CD4-positive, alpha-beta T cell (primary cell): ENCODE measurements at places on chromosomes 1 and 21.
A peak's percentile ranks its signal among the peaks of the same experiment; 100 is the strongest.

GRCh38 chr1:71015745-71016144 lies 31.9 kb downstream of the PTGER3 start:
- no peak for DNase-seq

GRCh38 chr1:61670016-61670415 lies 54.9 kb downstream of the TM2D1 start:
- DNase-seq: no peak

DNA sequence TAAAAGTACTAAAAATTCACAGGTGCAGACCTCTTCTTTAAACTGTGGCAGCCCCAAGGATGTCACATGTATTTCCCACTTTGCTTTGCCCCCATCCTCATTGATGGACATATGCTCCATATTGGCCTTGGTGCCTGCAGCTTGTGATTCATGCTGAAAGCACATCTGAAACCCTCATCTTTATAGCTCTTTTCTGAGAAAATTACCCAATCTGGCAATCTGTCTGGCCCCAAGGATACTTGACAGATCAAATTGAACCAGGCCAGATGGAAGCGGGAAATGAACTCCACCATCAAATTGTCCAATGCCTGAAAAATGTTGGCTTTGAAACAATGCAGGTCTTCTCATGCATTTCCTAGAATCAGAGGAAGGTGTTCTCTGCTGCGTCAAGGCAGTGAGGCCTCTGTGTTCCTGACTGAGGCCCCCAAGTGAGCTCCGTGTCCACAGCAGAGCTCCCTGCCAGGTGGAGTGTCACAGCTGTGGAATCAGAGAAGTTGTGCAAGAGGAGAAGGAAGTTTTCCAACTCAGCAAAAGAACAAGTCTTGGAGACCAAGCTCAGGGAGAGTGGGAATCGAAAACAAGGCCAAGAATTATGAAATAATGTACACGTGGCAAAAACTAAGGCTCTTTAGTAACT lies 323.7 kb downstream of the PLPP3 start:
- DNase-seq: no peak

- DNase-seq: peak; percentile 5
Observed at GRCh38 chr1:60133000-60133673, 59.6 kb upstream of the C1orf87 start.

- DNase-seq: no peak
Observed at GRCh38 chr1:236774926-236775325, 20.2 kb upstream of the MTR start.

GRCh38 chr1:54361342-54361741 lies 44.9 kb downstream of the SSBP3 start:
- no peak for DNase-seq

GRCh38 chr1:226985239-226985838 lies 45.2 kb downstream of the COQ8A start:
- no peak for DNase-seq

GRCh38 chr21:36337099-36337509 lies 17.1 kb downstream of the MORC3 start:
- DNase-seq: no peak

GRCh38 chr1:60329651-60330050 lies 256.1 kb upstream of the C1orf87 start:
- DNase-seq: no peak

GRCh38 chr1:161702250-161702649 lies 4.8 kb upstream of the FCRLA start:
- no peak for DNase-seq

- no peak for DNase-seq
Observed at GRCh38 chr21:29606613-29607012, 307.9 kb downstream of the BACH1 start.

- no peak for DNase-seq
Observed at GRCh38 chr1:108082001-108082400, 117.0 kb upstream of the VAV3 start.

DNA sequence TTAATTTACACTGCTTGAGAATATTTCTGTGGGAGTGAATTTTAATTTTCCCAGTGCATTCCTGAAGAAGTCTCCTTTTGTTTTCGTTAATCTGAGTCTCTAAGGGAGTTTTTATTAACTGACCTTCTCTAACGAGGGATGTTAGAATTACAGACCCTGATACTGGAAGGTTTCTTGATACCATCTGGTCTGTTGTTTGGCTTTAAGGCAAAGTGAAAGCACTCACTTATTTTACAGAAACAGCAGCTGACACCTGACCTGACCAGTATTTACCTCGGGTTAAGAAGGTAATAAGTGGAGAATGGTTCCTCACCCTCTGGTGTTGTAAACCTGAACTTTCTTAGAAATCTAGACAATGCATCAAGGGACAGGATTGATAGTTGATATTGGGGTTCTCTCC lies 12.4 kb downstream of the CDC14A start:
- DNase-seq: no peak

DNA sequence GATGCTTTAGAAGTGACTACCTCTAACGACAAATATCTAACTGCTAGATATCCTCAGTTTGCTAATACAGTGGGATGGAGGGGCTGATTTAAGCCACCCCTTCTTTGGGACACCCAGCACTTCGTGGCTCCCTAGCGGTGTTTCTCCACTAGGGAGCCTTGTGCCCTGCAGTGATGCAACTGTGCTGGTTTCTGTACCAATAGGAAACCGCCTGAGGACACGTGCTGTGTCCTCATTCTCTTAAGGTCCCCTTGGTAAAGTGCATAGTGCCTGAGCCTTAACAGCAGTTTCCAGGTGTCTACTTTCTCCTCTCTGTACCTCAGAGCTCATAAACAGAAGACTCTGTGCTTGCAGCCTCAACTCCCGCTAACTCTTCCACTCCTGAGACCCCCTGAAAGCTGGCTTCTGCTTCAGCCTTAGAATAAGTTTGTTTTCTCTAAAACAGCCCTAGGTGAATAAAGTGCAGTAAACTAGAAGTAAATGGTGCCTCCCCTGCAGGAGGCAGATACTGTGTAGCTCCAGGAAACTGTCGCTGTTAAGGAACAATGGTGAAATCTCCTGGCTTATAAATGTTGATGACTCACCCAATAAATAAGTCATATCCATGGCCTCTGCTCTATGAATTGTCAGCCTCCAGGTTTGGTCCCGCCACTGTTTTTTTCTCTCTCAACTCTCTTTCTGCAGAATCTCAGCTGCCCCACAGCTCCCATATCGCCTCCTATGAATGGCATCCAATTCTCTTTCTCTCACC lies 130.4 kb downstream of the AK5 start:
- no peak for DNase-seq

DNA sequence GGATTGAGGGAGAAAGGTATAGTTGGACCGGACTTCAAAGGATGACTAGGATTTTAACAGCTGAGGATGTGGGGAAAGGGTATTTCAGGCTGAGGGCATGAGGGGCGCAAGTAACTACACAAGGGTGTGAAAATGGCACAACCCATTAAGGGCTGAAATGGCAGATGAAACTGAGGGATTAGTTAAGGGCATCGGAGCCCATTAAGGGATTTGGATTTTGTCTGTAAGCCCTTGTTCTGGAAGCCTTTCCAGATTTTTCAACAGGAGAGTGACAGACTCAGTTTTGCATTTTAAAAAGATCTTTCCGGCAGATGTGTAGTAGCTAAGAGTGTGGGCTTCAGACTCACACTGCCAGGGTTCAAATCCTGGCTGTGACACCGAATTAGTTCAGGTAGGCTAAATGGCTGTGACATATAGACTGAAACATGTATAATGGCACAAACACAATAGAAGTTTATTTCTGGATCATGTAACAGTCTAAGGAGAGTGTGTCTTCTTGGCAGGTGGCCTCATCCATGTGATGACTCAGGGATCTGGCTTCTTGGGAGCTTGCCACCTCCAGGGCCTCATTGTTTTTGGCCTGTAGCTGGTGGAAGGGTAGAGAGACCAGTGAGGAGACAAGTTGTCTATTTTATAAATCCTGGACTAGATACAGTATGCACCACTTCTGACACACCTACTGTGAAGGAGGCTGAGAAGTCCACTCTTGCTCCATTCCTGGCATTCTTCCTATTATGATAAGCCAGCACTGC lies 49.6 kb downstream of the UBE2T start:
- DNase-seq: no peak

DNA sequence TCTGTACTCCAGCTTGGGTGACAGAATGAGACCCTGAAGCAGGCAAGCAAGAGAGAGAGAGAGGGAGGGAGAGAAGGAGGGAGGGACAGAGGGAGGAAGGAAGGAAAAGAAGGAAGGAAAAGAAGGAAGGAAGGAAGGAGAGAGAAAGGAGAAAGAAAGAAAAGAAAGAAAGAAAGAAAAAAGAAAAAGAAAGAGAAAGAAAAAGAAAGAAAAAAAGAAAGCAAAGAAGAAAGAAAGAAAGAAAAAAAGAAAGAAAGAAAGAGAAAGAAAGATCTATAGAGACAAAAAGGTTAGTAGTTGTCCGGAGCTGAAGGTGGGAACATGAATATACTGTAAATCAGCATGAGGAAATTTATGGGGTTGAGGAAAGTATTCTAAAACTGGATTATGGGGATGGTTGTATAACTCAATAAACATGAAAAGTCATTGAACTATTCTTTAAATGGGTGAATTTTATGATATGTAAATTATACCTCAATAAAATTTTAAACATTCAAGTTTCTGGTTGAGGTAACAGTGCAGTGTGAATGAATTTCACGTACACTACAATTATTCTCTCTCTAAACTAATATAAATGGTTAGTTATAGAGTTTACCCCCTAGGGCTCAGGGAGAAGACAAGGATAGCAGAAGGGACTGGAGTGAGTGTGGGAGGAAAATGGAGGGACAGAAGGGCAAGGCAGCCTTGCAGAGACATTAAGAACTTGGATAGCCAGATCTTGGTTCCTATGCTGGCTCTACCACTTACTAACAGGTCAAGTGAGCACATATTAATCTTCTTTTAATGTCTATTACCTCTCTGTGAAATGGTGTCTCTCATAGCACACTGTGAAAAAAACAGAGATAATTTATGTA lies 24.8 kb upstream of the SERTAD4 start:
- DNase-seq: no peak
